ENCODE measurements at places on chromosomes 3 and 15.

- DNase-seq = no peak
Observed at GRCh38 chr3:131081224-131081623, 54.5 kb downstream of the NEK11 start.

- no peak for DNase-seq
Observed at GRCh38 chr3:183131735-183132134, 30.8 kb downstream of the LAMP3 start.

DNA sequence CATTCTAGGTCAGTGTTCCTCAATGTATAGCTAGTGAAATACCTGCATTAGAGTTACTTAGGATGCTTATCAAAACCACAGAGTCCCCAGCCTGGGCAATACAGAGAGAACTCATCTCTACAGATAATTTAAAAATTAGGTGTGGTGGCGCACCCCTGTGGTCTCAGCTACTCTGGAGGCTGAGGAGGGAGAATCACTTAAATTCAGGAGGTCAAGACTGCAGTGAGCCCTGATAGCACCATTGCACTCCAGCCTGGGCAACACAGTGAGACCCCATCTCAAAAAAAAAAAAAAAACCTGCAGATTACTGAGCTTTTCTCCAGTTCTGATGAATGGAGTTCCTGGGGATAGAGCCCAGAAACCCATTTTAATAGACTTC lies 10.1 kb upstream of the MINDY2 start:
- peak; percentile 15 for DNase-seq

- no peak for DNase-seq
Observed at GRCh38 chr3:38204599-38205471, 39.5 kb downstream of the OXSR1 start.

- DNase-seq = no peak
Observed at GRCh38 chr3:61805510-61806080, 244.2 kb downstream of the PTPRG start.

GRCh38 chr15:88391700-88392099 lies 75.5 kb downstream of the MRPL46 start:
- no peak for DNase-seq

- DNase-seq = no peak
Observed at GRCh38 chr15:69748576-69749185, 296.1 kb downstream of the RPLP1 start.

DNA sequence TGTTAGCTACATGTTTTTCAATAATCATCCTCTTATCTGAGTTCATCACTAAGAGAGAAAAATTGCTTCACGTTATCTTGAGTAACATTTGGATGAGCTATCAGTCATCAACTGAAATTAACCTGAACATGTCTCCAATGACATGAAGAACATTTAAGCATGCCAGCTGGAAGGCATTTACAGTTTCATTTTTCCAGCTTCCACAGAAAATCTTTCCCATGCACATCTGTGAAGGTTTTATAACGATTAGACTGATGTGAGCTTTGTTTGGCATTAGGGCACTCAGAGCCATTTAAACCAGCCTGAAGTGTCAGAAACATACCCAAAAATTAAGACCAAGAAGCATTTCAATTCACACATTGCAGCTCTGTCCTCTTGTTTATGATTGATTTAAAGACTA lies 235.8 kb upstream of the ARHGEF26 start:
- DNase-seq = no peak

DNA sequence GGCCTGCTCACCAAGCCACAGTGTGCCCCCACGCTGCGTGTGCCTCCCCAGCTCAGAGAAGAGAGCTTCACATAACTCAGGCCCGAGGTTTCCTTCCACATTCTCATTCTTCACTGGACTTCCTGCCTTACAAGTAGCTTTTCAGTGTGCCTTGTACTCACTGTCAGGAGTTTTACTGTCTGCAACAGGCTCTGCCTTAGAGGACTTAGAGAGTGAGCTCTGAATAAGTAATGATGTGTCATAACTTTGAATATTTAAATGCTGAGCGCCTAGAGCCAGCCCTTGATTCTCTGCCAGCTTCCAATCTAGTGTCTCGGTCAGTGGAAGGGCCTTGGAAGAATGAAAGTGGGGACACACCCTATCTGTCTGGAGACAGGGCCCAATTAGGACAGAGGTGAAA lies 41.8 kb downstream of the ITGB5 start:
- DNase-seq = no peak

DNA sequence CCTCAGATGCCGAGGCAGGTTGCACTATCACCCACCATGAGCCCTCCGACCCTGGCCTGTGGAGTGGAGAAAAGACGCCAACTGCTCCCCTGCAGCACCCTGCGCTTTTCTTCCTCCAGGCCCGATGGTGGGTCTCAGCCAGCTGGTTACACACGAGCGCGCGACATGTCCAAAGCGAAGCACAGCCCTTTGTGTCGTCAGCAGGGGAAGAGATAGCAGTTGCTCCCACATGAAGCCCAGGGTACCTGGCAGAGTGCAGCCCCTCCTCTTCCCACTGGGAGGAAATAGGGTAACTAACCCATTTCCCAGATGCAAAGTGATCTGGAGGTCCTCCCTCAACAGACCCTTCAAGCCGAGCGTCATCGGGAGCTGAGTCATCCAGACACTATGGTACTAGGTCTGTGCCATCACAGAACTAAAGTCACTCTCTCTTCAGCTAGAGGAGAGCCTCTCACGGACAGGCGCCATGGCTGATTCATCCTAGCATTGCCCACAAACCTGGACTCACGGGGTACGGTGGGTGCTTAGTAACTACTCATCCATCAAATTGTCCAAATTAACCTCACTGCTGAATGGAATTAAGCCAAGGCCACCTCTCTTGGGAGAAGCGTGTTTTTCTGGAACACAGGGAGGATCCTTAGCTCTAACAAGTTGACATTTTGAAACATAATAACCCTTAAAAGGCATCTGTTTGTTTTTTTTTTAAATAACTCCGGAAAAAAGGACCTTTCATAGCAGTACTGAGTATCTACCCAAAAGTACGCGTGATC lies 45.2 kb upstream of the BDH1 start:
- no peak for DNase-seq

DNA sequence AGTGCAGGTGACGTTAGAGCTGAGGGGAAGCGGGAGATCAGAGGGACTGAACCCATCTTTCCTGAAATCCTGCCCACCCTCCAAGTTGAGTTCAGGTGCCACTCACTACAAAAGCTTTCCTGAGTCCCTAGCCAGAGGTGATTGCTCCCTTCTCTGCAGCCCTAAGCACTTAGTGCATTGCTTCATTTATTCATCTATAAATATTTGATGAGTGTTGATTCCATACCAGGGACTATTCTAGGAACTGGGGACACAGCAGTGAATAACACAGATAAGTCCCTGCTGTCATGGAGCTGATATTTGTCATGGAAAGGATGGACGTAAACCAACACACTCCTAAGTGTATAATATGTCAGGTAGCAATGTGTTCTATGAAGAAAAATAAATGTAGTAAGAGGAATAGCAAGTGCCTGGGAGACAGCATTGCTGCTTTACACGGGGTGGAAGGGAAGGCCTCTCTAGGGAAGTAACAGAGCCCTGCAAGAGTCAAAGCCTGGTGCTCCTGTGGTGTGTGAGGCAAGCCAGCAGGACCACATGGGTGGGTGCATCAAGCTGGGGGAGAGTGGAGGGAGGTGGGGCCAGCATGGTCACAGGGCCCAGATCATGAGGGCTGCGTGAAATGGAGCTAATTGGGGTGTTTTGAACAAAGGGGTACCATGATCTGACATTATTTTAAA lies 18.6 kb downstream of the ALPK3 start:
- DNase-seq = no peak

GRCh38 chr3:127755305-127755681 lies 67.0 kb downstream of the MGLL start:
- no peak for DNase-seq

GRCh38 chr3:14328422-14328821 lies 74.0 kb upstream of the SLC6A6 start:
- DNase-seq = no peak

DNA sequence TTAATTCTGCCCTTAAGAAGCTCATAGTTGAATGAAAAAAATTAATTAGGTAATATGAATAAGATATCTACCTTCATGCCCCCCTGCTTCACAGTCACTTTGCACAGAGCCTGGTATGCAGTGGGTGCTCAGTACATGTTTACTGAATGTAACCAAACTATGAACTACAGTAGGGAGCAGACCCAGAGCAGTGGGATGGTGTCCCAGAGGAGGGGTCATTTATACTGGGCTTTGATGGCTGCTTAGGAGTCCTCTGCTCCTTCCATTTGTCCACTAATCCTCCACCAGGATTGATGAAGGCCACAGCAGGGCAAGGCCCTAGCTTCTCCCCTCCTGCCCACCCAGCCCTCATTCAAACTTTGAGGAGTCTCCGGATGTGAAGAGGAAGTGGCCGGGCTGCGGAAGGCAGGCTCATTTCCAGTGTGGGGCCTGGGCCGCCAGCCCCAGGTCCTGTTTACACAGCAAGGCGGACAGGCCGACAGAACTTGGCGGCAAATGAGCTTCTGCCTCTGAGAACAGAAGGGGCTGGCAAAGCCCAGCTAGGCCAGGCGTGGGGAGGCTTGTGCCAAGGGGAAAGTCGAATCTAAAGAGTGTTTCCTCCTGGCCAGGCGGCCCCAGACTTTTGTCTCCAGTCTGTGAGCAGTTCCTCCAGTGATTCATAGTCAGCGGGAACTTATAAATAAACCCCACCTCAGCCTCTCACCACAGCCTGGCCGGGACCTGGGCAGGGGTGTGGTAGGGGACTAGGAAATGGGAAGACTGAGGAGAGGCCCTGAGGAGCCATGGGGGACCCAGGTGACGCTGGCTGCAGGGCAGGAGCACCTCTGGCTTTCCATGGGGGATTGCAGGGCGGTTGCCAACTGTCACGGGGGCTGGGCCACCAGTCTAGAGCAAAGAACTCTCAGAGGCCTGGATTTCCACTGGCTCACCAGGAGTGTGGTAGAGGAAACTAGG lies 51.6 kb upstream of the LCTL start:
- no peak for DNase-seq

- DNase-seq = no peak
Observed at GRCh38 chr3:66481071-66482017, 19.5 kb downstream of the LRIG1 start.

- no peak for DNase-seq
Observed at GRCh38 chr15:32766101-32766500, 48.3 kb downstream of the GREM1 start.

DNA sequence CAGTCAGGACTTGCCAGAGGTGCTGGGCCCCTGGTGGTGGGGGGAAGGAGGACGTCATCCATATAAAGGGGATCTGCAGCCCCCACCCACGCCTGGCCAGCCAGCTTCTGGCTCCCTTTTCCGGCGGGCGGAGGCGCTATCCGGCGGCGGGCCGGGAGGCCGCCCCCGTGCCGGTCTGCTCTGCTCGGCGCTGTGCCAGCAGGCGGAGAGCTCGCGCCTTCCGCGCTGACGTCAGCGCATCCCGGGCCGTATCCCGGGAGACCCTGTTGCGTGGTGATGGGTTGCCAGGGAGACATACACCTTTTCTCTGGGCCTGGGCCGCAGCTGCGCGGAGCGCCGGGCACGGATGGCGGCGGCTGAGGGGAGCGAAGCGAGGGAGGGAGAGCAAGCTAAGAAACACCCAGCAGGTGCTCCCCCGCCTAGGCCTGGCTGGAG lies 1.1 kb downstream of the FAM131A start:
- no peak for DNase-seq
